ENCODE measurements at places on chromosomes 3 and 15.

- DNase-seq: no peak
These were observed 24.2 kb upstream of the TM4SF4 start for GRCh38 chr3:149450281-149450680.

DNA sequence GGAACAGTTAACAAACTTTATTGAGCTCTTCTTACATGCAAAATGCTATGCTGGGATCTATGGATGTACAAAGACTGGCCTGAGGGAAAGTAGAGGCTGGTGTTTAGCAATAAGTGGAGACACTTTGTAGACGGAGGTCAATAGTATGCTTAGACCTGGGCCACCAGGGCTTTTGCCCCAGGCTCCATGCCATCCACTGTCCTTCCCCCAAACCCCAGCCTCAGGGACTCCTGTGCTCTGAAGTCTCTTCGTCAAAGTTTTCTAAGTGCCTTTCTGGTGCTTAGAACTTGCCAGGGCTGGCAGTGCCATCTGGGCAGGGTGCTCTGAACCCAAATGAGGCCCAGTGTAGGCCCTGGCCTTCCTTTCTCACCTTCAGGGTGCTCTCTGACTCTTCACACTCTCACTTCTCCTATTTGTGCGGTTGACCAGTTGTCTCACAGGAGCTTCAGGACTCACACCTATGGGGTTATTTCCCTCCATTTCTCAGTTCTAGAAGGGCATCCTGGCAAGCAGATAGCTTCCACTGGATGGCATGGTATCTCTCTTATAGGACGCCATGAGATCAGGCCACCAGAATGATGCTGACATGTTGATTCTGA, 21.8 kb upstream of the KCNAB1 start:
- no peak for DNase-seq

DNA sequence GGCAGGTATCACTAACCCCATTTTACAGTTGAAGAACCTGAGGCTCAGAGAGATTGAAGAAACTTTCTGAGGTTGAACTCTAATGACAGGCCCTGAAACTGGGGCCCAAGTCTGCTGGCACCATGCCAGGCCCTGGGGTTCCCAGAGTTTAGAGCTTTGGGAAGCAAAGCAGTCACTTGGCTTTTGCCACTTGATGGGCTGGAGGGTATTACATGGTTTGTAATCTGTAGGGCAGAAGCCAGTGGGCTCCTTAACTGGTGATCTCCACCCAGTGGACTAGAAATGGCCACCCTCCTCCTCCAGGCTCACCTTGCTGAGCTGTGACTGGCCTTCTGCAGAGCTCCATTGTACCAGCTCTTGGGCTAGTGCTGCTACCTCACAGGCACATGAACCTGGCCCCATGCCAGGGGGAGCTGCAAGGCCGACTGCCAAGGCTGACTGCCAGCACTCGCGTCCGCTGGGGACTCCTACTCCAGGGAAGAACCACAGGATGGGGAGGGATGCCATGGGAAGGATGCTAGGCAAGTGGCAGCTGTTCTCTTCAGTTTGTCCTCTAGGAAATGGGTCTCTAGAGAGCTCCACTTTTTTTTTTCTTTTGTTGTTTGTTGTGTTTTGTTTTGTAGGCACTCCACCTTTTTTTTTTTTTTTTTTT, 104.8 kb downstream of the ETFA start:
- DNase-seq: no peak

DNA sequence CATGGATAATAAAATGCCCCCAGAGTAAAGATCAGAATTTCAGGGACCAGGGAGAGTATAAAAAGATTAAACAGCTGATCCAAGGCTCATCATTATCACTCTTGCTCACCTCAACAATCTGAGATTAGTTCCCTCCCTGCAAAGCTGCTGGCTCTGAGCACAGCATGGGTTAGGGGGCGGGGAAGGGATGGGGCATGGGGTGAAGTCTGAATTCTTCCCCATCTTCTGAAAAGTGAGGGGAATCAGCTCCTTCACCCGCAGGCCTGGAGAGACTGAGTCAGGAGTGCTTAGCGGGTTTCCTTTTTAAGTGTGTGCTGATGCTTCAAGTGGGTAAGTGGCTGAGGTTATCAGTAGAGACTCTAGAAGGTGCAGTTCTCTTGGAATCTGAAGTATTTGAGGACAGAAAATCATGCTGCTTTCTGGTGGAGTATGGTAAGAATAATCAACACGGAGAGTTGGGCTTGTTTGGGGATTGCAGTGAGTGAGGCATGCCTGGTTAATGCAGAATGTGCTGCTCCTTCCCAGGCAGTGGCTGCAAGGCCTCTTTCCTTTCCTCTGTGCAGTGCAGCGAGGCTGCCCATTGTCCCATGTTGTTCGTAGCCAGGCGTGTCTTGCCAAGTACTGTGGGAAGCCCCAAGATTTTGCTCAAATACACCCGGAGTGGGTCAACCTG, 59.2 kb upstream of the TRAK1 start:
- DNase-seq: no peak

- peak; percentile 86 for DNase-seq
These were observed 16.6 kb upstream of the TXNRD3 start for GRCh38 chr3:126671521-126671920.

- DNase-seq: no peak
These were observed 51.5 kb upstream of the CHST2 start for GRCh38 chr3:143068059-143068458.

DNA sequence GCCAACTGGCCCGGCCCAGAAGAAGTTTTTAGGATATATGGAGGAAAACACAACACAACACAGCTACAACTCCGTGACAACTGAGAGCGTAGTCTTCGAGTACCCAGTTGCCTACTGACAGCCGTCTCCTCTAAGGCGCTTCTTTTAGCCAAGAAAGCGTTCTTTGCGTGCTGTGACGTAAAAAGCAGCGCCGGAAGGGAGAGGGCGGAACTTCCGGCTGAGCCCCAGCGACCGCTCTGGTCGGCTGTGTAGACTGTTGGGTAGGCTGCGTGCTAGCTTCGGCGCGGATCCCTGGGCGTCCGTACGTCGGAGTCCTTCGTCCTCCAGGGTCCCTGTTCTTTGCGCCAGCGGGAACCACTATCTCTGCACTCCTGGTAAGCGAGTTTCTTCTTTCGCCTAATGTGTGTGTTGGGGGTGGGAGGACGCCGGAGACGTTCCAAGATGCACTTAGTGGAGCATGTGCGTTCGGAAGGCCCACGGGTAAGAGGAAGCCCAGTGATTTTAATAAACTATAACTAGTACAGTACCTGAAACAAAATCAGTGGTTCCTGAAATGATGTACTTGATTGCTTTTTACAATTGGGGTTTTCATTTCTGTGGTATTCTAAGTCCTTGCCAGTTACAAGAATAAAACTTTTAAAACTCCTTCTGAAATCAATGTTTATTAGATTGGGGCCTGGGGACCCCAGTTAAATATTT, at the start of gene TRMT10C:
Gene TRMT10C, plus strand, starts transcription at position 239 of the 699 bp plus-strand sequence. CDS start 2,914 bp downstream, outside the sequence.
- peak; percentile 92 for DNase-seq

DNA sequence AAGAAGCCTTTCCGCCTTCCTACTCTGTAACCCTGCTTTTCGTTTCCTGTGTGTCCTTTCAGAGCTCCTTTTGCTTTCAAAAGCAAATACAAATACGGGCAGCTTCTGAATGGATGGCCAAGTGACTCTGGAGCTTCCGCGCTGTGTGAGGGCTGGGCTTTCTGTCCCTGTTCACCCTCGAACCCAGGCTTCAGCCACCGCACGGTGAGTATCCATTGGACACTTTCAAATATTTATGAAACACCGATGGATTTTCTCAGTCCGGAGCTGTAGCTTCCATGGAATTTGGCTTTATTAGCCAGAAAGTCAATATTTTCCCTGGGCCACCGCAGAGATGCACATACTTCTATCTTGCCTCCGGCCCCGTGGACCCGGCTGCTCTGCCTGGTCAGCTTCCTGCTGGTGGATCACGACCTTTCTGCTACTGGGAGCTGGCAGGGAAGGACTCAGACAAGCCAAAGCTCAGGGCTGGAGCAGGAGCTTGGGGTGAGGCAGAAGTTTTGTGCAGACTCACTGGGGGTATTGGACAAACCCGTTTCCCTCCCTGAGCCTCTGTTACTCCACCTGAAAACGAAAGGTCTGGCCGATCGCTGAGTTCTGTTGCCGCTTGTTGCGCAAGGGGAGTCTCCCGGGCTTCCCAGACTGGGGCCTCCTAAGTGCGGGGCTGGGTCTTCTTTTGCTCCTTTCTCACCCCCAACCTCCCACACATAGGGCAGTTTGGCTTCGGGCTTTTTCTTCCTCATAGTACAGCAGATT, 63.6 kb downstream of the LINGO1 start:
- no peak for DNase-seq

DNA sequence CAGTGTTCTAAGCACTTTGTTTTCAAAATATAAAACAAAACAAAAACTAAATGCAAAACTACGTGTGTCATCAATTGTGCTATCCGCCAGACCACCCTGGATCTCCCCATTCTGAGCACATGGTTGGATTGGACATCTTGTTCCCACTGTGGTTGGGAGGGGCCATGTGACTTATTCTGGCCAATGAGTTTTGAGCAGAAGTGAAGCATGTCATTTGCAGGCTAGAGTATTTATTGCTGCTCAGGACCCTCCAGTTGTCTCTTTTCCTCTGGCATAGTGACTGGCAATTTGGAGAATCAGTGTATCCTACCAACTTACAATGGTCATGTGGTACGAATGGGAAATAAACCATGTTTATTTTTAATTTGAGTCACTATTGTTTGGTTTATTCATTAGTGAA, 70.2 kb upstream of the ST8SIA2 start:
- no peak for DNase-seq

DNA sequence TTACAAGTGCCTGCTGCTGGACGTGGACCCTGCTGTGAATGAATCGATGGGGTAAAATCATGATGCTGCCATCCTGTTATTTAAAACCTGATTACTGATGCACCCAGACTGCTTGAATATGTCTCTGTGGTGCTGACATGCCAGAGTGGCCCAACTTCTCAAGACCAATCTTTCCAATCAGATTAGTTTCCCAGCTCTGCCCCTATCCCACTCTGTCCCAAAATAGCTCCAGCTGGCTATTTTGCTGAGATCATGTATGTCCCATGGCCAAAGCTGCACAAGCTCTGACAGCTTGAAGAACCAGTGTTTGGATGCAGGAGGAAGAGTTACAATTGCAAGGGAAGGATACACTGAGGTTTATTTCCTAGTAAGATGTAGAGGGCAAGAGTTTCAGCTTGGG, 153.6 kb downstream of the TMEM108 start:
- DNase-seq: no peak

GRCh38 chr3:176428552-176428951, 768.7 kb downstream of the TBL1XR1 start:
- DNase-seq: no peak

DNA sequence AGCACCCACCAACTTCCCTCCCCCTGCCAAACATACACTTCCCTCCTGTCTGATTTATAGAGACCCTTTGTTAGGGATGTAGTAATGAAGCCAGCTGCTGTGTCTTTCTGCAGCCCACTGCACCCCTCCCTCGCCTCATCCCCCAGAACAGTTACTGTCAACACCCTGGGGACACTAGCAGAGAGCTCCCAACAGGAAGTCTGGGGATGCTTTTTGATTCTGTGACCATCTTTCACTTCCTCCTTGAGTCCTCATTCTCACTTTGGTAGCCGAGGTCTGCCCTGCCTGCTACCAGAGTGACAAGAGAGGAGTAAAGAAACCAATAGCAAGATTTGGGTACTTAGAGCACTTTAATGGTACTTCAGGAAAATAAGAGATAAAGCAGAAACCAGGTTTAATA, 201.6 kb downstream of the SATB1 start:
- DNase-seq: peak; percentile 77

DNA sequence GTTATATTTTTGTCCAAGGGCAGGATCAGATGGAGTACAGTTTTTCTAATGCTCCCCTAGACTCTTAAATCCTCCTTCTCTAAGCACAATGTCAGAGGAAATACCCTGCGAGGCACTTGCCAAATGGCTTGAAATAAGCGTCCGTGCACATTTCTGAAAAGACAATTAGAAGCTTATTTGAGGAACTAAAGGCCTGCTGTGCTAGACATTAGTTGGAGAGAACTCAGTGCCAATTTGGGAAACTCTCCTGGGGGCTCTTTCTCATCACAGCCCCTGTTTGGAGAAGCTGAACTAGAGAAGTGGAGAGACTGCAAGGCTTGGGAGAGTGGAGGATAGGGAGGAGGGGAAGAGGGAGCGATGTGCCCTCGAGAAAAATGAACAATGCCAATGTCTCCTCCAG, 247.6 kb upstream of the C2CD4B start:
- DNase-seq: no peak

DNA sequence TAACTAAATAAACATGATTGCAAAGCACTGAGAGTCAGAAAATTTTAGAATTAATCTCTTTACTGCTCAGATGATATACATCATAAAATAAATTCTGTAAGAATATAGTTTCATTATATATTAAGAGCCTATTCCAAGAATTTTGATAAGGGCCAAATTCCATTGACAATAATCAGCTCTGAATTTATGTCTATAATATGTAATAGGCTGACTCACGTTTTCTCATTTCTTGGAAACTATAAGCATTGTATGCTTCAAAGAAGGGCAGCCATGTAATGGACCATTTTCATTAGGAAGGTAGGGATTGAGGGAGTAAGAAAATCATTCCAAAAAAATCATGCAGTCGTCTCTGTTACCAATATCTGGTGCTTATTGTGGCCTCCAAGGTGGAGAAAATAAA, 315.9 kb downstream of the ZIC4 start:
- no peak for DNase-seq

GRCh38 chr3:46206282-46207015, 1.7 kb downstream of the CCR1 start:
- DNase-seq: no peak

DNA sequence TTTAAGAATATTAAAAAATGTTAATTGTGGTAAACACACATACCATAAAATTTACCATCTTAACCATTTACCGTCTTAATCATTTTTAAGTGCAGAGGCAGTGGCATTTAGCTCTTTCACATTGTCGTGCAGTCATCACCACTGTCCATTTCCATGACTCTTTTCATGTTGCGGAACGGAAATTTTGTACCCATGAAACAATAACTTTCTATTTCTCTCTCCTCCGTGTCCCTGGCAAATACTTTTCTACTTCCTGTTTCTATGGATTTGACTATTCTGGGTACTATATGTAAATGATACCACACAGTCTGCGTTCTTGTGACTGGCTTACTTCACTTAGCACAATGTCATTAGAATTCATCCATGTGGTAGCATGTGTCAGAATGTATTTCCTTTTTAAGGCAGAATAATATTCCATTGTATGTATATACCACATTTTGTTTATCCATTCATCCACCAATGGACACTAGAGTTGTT, 27.9 kb downstream of the AKAP13 start:
- no peak for DNase-seq

All from Jurkat, Clone E6-1 (cell line).